Activated naive CD4-positive, alpha-beta T cell treated with Interleukin-2 at 50 U/mL for 16 hours (primary cell): ENCODE measurements at places on chromosomes 4 and X.

DNA sequence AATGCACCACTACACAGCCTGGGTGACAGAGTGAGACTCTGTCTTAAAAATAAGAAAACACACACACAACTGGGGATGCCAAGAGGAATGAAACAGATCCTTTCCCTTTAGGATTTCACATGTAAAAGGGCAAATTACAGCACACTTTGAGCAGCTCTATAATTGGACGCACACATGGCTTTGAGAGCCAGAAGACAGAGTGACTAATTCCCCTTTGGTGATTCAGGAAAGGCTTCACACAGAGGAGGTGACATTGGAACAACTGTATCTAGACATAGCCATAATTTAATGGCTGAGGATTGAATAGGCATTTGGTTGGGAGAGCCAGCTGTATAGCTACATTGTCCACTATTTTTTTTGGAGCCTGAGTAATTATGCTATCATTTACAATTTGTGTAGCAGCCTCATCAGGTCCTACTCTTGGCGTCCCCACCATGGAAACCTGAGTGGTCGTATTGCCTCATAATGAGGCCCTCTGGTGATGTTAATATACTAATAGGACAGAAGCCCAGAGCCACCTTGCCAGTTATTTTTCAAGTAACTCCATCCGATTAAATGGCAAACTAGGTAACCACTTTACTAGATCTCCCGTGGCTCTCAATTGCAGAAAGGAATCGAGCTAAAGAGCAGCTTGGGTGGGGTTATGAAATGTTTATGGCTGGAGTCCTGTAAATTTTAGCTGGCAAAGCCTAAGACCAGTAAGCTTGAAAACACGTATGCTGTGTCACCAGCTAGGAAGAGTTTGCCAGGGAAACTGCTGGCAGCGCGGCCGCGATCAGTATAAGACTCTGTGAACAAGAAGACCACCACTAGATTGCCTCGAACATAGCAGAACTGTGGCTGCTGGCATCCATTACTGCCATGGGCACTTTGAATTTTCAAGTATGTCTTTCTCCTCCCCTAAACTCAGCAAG, 8.5 kb upstream of the PPEF1 start:
- no peak for DNase-seq

- DNase-seq: no peak
Measured at GRCh38 chrX:22666441-22666840, 333.3 kb upstream of the DDX53 start.

DNA sequence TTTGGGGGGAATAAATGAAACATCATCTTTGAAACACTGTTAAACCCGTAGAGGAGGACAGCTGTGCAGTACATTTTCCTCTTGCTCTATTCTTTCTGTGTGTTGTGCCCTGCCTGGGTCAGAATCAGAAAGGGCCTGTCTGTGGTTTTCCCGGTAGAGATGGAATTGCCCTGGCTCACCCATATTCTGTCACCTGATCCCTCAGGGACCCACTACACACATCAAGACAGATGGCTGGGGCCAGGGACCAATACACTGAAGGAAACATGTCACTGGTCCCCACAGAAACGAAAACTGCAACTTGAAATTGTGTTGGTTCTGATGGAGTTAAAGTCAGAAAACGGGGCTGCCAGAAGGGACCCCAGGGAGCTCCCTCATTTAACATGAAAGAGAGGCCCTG, 114.9 kb downstream of the ZNF827 start:
- no peak for DNase-seq

- no peak for DNase-seq
Measured at GRCh38 chr4:81030981-81031791, 678 bp downstream of the BMP3 start.

DNA sequence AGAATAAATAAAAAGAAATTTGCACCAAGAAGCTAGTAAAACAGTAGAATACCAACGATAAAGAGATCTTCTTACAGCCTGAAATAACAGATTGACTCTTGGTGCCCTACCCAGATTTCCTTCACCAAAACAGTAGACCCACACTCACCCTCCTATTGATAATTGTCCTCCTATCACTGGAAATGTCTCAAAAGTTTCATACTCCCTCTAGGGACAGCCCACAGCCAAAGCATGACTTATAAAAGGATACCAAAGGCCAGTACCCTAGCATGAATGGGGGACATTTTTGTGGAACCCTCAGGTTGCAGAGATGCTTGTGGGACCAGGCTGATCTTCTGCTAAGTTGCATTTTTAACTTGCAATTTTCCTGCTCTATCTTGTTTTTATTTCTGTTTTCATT, 104.1 kb downstream of the INPP4B start:
- no peak for DNase-seq

DNA sequence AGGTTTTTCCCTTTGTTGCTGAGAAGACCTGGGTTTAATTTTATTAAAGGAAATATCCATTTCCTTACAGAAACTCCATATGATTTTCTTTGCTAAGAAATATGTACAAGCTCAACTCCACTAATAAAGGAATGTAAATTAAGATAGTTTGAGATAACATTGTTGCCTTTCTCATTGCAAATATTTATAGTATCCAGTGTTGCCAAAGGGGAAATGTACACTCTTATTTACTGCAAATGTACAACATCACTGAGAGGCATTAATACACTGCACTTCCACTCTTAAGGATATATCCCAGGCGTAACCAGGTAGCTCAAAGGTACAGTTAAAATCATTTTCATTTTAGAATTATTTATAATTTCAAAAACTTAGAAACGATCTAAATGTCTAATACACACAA, 7.5 kb upstream of the LRBA start:
- DNase-seq: no peak

- DNase-seq: no peak
Measured at GRCh38 chr4:8329560-8329858, 60.0 kb downstream of the HTRA3 start.

DNA sequence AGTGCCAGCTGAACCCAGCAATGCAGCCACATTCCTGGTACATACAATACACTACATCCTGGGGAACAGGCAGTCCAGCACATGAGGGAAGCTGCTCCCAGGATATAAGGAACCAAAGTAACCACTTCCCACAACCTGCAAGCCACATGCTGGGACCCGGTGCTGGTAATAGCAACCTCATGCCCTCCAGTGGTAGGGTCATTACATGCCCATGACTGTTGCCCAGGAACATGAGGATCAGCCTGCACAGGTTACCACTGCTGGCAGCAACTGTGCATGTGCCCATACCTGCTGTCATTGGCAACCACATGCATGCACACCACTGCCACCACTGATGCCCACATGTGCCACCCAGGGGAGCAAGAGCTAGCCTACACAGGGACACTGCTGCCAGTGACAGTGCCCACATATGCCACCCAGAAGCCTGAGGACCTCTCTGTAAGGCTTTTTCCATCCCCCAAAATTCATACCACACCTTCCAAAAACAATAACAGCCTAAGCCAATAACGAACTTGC, 1982.5 kb downstream of the ARAP2 start:
- no peak for DNase-seq

- DNase-seq: no peak
Measured at GRCh38 chr4:8940792-8941491, 69.3 kb upstream of the HMX1 start.

DNA sequence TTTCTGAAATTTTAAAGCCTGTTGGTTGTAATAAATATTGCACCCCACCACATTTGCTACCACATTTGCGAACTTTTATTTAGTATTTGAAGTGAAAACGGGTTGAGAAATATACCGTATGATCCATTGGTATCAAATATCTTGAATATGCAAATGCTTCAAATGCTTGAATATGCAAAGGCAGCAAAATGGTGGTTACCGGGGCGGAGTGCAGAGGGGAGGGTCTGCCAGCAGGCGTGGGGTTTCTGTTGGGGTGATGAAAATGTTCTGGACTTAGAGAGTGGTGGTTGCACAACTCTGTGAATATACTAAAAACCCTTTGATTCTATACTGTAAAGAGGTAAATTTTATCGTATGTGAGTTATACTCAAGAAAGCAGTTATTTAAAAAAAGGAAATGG, 35.3 kb downstream of the SHROOM2 start:
- DNase-seq: no peak

GRCh38 chrX:104104676-104105075, 7.6 kb upstream of the ZCCHC18 start:
- DNase-seq: no peak

DNA sequence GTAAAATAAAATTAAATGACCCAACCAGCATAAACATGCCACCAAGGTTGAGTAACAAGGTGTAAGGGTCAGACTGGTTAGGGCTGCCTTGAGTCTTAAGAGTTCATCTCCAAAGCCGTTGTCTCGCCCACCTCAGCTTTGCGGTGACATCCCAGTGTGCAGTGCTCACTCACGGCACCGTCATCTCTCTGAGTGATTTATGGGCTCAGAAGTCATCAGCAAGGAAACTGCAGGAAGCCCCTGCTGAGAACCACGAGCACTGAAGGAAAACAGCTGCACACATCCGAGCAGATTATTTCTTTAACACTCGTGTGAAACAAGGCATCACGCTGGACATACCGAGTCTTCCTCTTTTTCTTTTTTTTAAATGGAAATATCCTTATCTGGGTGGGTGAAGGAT, 411.1 kb downstream of the TRIML1 start:
- DNase-seq: no peak

DNA sequence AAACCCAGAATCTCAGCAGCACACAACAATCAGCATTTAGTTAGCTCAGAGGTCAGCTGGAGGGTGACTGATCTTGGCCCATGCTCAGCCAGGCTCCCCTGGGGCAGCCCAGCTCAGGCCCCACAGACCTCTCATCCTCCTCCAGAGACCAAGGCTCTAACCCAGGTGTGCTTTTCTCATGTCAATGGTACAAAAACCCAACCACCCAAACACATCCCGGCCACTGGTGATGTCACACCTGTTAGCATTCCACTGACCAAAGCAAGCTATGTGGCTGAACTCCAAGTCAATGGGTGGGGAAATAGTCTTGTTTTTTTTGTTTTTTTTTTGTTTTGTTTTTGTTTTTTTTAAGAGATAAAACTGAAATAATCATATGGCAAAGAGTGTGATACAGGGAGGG, 77.5 kb downstream of the CYTL1 start:
- DNase-seq: no peak
